ENCODE measurements at places on chromosomes 16 and 17. TPM values are rescaled to one million over a fixed set of nuclear protein-coding genes. Genes with fewer than 3 reads are reported as not detected.

DNA sequence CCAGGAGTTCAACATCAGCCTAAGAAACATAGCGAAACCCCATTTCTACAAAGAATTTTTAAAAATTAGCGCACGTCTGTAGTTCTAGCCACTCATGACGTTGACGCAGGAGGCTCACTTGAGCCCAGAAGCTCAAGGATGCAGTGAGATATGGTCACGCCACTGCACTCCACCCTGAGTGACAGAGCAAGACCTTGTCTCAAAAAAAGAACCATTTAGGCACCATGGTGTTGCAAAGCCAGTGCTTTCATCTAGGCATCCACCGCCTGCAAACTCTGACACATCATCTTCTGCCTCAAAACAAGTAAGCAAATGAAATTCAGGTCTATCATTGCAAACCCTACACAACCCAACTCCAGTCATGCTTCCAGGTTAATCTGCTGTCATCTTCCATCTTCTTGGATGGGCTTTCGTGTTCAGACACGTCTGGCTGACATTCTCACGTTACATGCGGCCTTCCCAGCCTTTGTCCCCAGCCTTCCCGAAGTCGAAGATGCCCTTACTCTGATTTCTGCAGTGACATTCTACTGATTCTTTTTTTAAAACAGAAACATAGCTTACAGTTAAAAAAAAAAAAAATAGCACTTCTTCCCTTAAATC is 8.9 kb downstream of the ANKRD11 start:
- no peak for DNase-seq

- DNase-seq, result no peak
Observed at GRCh38 chr16:20676268-20676825, 21.1 kb downstream of the ACSM1 start.

GRCh38 chr17:20225162-20226115 is 216.3 kb downstream of the SPECC1 start:
- no peak for DNase-seq

DNA sequence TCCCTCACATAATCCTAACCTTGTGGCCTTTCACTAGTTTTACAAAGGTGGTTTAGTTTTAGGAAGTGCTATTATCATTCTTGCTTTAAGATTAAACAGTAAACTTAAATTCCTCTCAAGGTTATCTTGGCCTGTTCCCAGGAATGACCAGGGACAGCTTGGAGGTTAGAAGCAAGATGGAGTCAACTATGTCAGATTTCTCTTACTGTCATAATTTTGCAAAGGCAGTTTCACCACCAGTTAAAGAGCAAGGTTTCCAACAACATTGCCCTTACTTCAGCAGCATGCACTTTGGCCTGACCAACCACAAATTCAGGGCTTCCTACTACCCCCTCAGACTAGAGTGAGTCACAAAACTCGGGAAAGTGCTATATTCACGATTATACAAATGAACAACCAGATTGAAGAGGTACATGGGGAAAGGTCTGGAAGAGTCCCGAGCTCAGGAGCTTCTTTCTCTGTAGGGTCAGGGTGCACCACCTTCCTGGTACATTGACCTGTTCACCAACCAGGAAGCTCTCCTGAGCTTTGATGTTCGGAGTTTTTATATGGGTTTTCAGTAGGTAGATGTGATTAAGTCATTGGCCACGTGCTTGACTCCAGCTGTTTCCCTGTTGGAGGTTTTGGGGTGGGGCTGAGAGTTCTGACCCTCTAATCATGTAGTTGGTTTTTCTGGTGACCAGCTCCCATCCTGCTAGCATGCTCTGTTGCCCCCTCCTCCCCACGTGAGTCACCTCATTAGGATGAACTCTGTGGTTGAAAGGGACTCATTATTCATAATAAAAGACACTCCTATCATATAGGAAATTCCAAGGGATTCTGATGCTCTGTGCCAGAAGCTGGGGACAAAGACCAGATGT is 19.4 kb downstream of the RHOT1 start:
- no peak for DNase-seq

DNA sequence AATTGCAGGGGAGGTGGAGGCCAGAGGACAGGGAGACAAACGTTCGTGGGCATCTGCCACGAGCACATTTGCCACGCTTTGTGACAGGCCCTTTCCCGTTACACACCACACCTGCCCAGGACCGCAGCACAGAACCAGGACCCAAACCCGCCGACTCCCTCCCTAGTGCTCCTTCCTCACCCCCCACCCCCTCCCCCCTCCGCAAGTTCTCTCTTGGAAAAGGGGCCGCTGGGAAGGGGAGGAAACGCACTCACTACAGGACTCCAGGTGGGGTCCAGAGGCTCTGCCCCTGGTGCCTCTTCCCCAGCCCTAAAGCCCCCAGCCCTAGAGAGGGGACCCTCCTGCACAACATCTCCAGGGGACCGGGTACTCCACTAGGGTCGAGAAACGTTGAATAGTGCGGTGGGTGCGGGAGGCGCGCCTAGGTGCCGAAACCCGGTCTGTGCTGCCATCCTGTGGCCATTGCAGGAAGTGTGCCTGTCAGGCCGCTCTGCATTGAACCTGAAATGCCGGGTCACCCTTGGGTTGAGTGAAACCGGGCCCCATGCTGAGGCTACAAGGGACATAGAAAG is 21.9 kb upstream of the EIF1 start:
- no peak for DNase-seq

- no peak for DNase-seq
Observed at GRCh38 chr17:39224778-39225307, 902 bp downstream of the STAC2 start.

DNA sequence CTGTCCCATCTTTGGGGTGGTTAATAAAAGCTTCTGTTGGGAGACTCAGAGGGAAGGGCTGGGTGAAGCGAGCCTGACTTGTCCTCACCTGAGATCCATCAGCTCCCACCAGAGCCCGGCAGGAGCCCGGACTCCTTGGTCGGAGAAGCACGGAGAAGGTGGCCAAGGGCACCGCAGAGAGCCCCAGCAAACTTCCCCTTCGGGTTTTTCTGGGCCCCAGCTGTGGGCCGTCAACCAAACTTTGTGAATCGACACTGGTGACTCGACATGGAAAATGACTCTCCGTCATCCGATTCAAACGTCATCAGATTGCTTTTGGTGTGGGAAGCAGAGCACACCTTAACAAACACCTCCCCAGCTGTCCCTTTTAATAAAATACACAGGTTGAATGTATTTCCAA is 21.4 kb downstream of the ENPP7 start:
- no peak for DNase-seq

- DNase-seq, result no peak
Observed at GRCh38 chr17:74610108-74610507, 13.4 kb downstream of the CD300E start.

GRCh38 chr17:12940699-12941098 is 77.1 kb downstream of the ELAC2 start:
- DNase-seq, result no peak

DNA sequence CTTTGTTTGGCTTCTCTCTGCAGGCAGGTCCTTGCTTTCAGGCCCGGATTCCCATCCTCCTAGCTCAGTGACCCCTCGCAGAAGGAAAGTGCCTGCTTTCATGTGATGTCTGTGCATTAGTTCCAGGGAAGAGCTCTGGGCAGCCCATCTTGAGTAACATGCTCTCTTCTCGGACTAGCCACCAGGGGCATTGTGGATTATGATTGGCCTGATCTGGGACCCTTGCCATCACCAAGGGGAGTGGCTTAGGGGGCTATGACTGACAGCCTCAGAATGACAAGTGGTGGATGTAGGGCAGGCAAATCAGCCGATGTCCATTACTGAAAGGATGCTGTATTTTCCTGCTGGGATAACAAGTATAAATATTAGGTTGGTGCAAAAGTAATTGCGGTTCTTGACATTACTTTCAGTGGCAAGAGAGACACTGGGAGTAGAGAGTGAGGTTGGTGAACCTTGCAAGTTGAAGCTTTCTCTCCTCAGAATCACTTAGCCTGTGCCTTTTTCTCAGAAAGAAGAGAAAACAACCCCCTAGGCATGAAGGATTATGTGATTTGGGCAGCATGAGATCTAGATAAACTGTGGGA is 71.5 kb upstream of the MPHOSPH6 start:
- DNase-seq, result no peak

- no peak for DNase-seq
Observed at GRCh38 chr17:43377056-43377810, 21.6 kb upstream of the ARL4D start.

- DNase-seq, result no peak
Observed at GRCh38 chr16:89988951-89989350, 30.3 kb downstream of the DBNDD1 start.

- DNase-seq, result no peak
Observed at GRCh38 chr16:31488468-31489297, 5.8 kb downstream of the SLC5A2 start.

- no peak for DNase-seq
Observed at GRCh38 chr16:78576941-78577340, 477.5 kb downstream of the WWOX start.

DNA sequence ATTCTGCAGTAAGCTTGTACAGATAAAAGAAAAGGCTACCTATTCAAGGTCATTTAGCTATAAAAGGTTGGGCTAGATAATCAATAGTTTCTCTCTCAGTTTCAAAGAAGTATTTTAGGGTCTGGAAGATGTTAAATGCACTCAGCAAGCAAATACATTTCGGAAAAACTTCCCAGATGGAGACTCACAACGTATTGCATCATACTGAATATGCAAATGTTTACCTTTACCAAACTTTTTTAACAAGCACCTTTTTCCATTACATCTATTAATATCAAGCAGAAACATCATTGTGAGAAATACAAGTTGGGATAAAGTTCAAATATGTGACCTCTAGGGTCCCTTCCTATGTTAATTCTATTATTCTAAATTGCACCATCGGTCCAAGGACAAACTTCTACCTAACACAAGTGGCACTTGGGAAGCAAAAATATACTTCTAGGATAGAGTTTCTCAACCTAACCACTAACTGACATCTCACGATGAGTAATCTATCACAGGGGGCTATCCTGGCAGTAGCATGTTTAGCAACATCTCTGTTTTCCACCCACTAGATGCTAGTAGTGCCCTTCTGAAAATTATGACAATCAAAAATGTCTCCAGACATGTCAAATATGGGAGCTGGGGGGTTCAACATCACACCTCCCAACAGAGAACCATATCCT is 14.5 kb downstream of the KANSL1 start:
- no peak for DNase-seq

GRCh38 chr16:14302031-14302398 is 230.9 kb downstream of the MRTFB start:
- DNase-seq, result no peak

DNA sequence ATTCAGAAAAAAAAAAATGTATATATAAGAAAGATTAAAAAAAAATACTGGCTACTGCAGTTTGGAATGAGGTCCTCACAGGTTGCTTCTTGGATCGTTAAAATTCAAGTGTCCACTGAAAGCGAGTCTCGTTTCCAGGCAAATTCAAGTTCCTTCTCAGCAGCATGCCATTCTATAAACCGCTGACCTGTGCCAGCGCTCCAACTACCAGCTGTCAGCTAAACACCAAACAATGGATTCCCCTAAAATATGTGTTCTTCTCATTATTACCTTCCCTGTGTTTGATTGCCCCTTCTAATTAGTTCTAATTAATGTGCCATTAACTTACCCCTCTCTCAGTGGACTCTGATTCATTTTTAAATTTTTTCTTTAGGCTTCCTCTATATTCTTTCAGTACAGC is 92.4 kb downstream of the DNAH9 start:
- DNase-seq, result no peak

DNA sequence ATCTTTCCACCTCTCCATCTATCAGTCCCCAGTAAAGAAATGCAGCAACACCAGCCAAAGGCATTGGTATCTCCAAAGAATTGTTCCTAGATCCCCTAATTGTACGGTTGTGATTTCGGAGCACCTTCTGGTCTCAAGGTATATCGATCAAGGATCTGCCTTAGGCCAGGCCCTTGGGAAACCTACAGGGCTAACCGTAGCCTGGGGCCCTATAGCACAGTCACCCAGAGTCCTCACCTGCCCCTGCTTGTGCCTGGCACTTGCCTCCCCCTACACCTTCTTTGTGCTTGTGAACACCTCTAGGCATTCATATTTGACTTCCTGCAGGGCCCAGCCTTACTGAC is 16.8 kb upstream of the AURKB start:
- DNase-seq, result no peak

DNA sequence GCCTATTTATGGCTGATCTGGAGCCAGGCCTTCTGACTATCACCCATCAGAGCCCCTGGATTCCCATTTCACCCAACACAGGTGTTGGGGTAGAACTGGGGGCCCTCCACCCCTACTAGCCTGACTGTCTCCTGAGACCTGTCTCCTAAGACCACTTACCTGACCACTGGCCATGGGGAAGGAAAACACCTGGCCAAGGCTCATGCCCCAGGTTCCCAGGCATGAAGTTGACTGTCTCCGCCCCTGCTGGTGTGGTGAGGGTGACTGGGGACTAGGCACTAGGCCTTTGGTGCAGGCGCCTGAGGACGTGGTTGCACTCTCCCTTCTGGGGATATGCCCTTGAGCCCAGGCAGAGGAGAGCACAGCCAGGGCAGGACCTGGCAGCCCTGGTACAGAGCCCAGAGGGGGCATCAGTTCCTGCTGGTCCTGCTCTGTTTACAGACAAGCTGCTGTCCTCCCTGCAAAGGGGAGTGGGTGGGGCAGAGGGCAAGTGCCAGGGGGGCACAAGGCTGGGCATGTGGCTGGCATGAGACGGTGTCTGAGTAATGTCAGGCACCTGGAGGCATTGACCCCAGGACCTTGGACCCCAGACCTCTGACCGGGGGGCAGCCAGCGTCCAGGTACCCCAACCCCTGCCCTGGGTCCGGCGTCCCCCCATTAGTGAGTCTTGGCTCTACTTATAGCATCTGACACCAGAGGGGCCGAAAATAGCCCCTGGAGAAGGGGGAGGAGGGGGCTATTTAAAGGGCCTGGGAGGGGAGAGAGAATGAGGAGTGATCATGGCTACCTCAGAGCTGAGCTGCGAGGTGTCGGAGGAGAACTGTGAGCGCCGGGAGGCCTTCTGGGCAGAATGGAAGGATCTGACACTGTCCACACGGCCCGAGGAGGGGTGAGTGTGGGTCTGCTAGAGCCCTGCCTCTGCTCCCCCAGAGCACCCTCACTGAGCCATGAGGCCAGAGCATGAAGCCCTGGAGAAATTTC is at the start of gene TCAP:
TCAP (plus strand) TSS at position 769 of the 981 bp plus-strand sequence; CDS start at position 780, 11 bp downstream.
- no peak for DNase-seq

GRCh38 chr16:21652453-21652852 is at the start of gene IGSF6:
Gene IGSF6 (minus strand): TSS chr16:21652608. CDS start chr16:21652598, 10 bp downstream.
- no peak for DNase-seq

DNA sequence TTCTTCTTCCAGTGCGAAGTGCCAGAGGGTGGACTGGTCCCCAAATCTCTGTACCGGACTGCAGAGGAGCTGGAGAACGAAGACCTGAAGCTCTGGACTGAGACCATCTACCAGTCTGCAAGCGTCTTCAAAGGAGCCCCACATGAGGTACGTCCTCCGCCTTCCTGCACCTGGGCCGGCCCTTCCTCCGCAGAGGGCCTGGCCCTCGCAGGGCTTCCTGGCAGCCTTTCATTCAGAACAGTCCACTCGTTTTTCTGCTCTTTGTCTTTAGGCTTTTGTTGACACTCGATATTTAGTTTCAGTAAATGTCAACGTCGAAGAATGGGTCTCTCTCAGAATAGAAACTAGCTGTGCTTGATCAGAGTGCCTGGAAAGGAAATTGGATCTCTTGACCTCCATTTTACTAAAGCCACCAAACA is 68.6 kb downstream of the SEC14L1 start:
- DNase-seq, result no peak

Gene SLC16A13
- total RNA-seq, result 0.92 TPM

Gene PPP1R1B
- not detected for total RNA-seq

Gene TOP2A
- total RNA-seq, result 141 TPM

Gene MYH4
- total RNA-seq, result not detected

Gene TBC1D3E
- not detected for total RNA-seq

Gene HBM
- not detected for total RNA-seq

Gene NUPR1
- 2.5 TPM for total RNA-seq

Gene MARCHF10
- not detected for total RNA-seq

Gene JMJD8
- total RNA-seq, result 30.9 TPM

Gene SMURF2
- total RNA-seq, result 322 TPM

Gene EVPLL
- not detected for total RNA-seq

Gene TERF2IP
- total RNA-seq, result 39.0 TPM

Gene XAF1
- total RNA-seq, result 23.9 TPM

Measured in pulmonary artery endothelial cell (primary cell).